ENCODE measurements at places on chromosomes 13 and 19.

DNA sequence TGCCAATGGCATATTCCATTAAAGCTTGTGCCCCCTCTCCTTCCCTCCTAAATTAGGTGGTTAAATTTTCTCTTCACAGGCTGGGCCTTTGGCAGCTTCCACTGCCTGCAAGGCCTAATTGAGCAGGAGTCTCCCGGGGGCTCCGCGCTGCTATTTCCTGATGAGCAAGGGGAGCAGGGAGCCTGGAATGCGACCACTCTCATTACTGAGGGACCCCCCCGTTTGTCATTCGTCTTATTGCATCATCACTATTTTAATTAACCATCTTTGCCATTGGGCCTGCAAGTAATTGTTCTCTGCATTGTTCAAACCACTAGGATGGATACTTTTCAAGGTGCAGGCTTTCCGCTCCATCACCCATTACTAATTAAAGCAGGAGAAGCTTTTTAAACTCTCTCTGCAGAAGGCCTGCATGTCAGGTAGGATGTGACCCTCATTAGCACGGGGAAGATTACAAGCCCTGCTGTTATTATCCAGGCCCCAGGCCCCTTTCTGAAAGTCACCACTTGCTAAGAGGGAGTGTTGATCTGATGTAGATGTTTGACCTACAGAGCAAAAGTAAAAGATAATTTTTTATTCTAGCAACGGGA, 142.3 kb downstream of the OXGR1 start:
- DNase-seq, result no peak

DNA sequence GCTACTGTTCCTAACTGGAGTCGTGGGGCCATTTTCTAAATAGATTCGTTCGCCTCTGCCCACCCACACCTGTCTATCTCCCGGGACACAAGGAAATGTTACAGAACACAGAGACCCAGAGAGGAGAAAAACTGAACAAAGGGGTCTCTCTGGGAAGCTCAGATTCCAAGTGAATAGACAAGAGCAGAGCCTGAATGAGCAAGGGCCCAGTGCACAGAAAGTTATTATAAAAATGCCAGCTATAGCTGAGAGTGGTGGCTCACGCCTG, 27.2 kb upstream of the FEM1A start:
- DNase-seq, result no peak

GRCh38 chr13:80798576-80799133, 457.7 kb upstream of the SPRY2 start:
- DNase-seq, result no peak

DNA sequence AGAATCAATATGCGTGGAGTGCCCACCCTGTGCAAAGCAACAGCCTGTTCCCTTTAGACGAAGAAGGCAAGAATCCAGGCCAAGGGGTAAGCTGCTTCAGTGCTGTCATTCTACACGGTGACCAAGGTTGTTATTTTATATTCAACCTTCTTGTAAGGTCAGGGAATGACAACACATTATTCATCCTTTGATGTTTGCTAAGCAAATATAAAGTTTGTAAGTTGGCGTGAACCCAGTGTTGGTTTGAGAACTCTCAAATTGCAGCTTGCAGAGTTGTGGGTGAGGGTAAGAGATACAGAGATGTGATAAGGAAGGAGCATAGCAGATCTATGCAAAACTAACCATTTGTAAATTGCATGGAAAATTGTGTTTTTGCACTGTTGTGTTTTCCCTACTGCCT, 436.7 kb downstream of the FGF9 start:
- no peak for DNase-seq

- DNase-seq, result no peak
Observed at GRCh38 chr13:78787190-78787589, 128.2 kb upstream of the OBI1 start.

DNA sequence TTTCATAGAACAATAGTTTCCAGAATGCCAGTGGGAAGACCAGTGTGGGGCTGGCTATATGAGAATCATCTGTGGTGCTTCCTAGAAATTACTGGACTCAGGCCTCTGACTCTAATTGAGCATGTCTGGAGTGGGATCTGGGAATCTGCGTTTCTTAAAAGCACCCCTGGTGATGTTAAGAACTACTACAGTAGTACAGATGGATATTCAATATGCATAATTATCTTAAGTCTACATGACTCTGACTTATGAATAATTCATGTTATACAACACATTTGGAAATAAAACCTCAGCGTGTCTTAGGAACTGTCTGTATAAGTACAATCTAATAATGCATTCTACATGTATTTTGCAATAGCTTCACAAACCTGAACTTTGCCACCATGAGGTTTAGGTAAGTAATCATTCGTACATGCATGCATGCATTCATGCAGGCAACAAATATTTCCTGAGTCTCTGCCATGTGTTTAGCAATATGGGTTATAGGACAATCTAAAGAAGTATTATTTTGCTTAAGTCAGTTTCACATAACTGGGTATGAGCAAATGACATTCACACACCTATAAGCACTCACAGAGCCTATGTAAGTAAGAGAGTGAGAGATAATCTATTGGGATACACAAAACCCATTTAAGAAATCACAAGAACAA, 62.0 kb downstream of the EPSTI1 start:
- DNase-seq, result no peak

DNA sequence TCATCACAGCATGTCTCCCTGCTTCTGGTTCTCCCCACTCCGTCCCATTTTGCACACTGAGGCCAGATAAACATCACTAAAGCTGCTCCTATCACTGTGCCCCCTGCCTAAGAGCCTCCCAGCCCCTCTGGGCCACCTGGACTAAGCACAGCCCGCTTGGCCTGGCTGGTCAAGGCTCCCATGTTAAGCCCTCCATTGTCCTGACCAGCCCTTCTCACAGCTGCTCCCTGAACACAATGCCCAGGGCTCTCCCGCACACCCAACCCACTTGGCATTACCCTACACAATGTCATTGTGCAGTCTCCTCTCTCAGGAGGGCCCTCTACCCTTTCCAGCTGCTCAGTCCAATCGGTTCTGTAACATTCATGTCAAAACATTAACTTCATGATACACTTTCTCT, 133.4 kb downstream of the NUFIP1 start:
- no peak for DNase-seq

- no peak for DNase-seq
Observed at GRCh38 chr13:95480131-95480545, 72.4 kb upstream of the CLDN10 start.

DNA sequence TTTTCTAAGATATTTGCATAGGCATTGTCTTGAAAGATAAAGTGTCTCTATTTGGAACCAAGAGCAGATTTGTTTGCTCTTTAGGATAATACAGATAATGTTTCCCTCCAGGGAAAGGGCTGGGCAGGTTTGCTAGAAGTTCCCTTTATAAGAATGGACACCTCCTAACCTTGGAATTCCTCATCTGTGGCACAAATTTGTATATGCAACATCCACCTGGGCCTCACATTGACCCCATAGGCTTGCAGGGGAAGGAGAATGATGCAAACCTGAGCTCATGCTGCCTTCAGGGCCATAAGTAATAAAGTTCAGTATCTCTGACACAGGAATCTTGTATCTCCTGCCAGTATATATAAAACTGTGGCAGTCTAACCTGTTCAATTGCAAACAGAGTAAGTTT, 508.4 kb upstream of the MIR17HG start:
- no peak for DNase-seq

- no peak for DNase-seq
Observed at GRCh38 chr19:35142606-35143230, 337 bp upstream of the FXYD7 start.

DNA sequence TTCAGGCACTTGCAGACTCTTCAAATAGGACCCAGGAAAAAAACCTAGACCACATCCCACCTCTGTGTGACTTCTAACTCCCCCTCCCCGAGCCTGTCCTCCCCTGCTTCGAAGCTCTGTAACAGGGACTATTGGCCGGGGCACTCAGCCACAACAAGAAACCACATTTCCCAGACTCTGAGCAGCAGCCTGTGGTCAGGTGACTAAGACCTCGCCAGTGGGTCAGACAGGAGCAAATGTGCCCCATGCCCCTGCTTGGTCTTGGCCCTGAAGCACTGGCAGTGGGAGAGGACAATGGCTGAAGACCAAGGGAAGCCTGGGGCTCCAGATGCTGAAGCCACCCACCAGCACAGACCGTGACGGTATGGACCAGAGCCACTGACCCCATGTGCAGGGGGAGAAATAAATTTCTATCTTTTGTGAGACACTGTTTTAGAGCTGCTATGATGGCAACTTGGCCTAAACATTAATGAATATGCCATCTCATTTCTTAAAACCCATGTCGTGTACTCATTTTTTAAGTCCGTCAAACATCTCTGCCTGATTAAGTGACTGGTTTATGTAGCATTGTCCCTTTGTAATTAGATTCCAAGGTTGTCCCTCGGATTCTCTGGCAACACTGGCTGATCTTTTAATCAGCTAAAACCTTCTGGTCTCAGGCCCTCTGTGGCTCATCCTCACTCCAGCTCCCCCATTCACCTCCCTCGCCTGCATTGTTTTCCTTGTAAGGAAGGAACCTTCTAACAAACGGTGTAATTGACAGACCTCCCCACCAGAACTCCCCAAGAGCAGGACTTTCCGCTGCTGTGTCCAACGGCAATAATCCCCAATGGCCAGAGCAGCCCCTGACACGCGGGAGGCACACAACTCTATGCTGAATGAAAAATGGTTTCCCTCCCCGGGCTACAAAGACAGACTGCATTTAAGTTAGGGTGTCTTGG, 98.4 kb downstream of the STK24 start:
- DNase-seq, result no peak

DNA sequence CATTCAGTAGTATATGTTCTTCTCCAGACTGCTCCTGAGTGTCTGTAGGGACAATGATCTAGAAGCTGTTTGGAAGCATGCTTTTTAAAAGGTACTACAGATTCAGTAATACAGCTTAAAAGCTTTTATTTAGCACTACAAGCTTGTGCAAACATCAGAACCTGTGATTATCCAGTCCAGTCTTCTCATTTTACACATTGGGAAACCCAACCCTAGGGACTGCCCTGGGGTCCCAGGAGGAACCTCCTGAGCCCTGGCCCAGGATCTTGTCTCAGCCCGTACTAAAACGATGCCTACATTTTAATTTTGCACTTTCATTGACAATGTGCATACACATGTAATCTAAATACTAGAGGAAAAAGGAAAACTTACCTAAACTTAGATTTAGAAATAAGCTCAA, 12.5 kb downstream of the DOCK9 start:
- DNase-seq, result no peak

GRCh38 chr13:93767917-93768409, 541.4 kb downstream of the GPC6 start:
- no peak for DNase-seq

GRCh38 chr13:75399168-75399878, 82.6 kb downstream of the TBC1D4 start:
- no peak for DNase-seq

GRCh38 chr13:33610438-33611120, 207.4 kb upstream of the RFC3 start:
- DNase-seq, result no peak
